ENCODE measurements at places on chromosomes 6 and 20. TPM values are rescaled to one million over a fixed set of nuclear protein-coding genes. Genes with fewer than 3 reads are reported as not detected.

Gene LZTS3
- polyA plus RNA-seq, result 6.9 TPM

DNA sequence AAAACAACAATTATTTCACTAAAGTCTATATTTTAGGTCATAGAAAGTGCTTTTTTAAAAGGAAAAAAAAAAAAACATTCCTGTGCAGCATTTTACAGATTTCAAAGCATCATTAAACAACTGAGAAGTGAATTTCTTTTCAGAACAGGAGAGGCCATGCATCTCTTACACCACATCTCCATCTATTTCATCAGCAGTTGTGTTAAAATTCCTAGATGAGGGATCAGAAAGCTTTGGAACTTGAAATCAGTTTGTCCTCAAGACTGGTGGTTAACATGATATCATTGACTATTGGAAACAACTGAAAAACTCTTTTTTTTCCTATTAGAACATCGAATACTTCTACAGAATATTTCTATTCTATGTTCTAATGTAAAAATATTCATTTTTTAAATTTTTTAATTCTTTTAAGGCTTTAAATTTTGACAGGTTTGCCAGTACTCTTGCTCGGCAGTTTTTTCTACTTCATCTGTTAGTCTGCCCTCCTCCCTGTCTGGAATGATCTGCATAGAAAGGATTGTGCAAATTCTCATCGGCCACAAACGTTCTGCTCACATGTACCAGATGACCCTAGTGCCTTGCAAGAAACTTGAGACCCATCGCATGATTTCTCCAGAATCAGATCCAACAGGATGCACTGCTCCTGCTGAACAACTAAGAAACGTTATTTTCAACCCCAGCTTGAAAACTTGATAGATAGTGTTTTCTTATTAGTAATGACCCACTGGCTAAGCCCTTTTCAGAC is 411.0 kb upstream of the AGPAT4 start:
- no peak for DNase-seq

Gene OPRL1
- polyA plus RNA-seq, result 0.97 TPM

Gene MMP24
- 2.3 TPM for polyA plus RNA-seq

Gene FAM110A
- polyA plus RNA-seq, result 4.2 TPM

Data from BJ (cell line).